Activated T-cell treated with anti-CD3 and anti-CD28 coated beads, Interleukin-2, amount 50 U/mL, for 24 hours (primary cell): ENCODE measurements at places on chromosomes 3 and 15.

GRCh38 chr3:172227340-172228035 lies 188.1 kb downstream of the FNDC3B start:
- H3K36me3 ChIP-seq = peaks cover 38% of the 10 kb centered on the region
- DNase-seq = no peak
- no peaks in the 10 kb centered on the region for H3K27me3 ChIP-seq
- no peak overlapping the region for H3K4me3 ChIP-seq
- no peak overlapping the region for H3K27ac ChIP-seq

GRCh38 chr3:126548556-126549466 lies 9.9 kb downstream of the C3orf22 start:
- DNase-seq = peak; percentile 5
- H3K36me3 ChIP-seq = no peaks in the 10 kb centered on the region
- no peak overlapping the region for H3K27ac ChIP-seq
- H3K4me1 ChIP-seq = no peaks in the 10 kb centered on the region

DNA sequence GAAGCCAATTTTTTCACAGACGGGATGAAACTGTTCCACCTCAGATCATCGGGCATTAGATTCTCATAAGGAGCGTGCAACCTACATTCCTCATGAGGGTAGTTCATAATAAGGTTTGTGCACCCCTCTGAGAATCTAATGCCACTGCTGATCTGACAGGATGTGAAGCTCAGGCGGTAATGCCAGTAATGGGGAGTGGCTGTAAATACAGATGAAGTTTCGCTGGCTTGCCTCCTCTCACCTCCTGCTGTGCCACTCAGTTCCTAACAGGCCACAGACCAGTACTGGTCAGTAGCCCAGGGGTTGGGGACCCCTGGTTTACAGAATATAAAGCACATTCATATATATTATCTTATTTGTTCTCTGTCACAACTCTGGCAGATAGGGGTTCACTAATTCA lies 2.1 kb upstream of the LIMD1 start:
- no peaks in the 10 kb centered on the region for H3K27me3 ChIP-seq
- no peak for DNase-seq
- H3K4me1 ChIP-seq = peaks cover 38% of the 10 kb centered on the region
- H3K4me3 ChIP-seq = no peak overlapping the region
- no peak overlapping the region for H3K27ac ChIP-seq

- H3K27me3 ChIP-seq = no peaks in the 10 kb centered on the region
- peaks cover 73% of the 10 kb centered on the region for H3K36me3 ChIP-seq
- DNase-seq = no peak
- no peak overlapping the region for H3K4me3 ChIP-seq
- H3K27ac ChIP-seq = no peak overlapping the region
Measured at GRCh38 chr15:43429687-43430086, 58.8 kb downstream of the TUBGCP4 start.

GRCh38 chr3:148757238-148758215 lies 59.8 kb downstream of the AGTR1 start:
- H3K27me3 ChIP-seq = no peaks in the 10 kb centered on the region
- H3K4me1 ChIP-seq = no peaks in the 10 kb centered on the region
- no peak overlapping the region for H3K27ac ChIP-seq
- H3K36me3 ChIP-seq = no peaks in the 10 kb centered on the region
- no peak for DNase-seq

DNA sequence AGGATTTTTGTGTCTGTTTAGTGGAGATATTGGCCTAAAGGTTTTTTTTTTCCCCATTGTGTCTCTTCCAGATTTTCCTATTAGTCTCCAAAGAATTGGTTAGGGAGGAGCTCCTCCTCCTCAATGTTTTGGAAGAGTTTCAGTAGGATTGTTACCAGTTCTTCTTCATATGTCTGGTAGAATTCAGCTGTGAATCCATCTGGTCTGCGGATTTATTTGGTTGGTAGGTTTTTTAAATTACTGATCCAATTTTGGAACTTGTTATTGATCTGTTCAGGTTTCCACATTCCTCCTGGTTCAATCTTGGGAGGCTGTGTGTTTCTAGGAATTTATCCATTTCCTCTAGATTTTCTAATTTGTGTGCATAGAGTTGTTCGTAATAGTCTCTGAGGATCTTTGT lies 222.2 kb downstream of the CLSTN2 start:
- H3K4me3 ChIP-seq = no peak overlapping the region
- DNase-seq = no peak

- DNase-seq = no peak
- no peaks in the 10 kb centered on the region for H3K4me1 ChIP-seq
- H3K27ac ChIP-seq = no peak overlapping the region
- no peaks in the 10 kb centered on the region for H3K36me3 ChIP-seq
Measured at GRCh38 chr3:169041677-169042171, 621.8 kb downstream of the MECOM start.

GRCh38 chr3:49026536-49026935 lies 2.7 kb downstream of the IMPDH2 start:
- H3K36me3 ChIP-seq = peaks cover 94% of the 10 kb centered on the region
- peak overlapping the region; percentile 90 for H3K4me3 ChIP-seq
- H3K27ac ChIP-seq = peak overlapping the region; percentile 96
- DNase-seq = no peak

- DNase-seq = no peak
- no peak overlapping the region for H3K27ac ChIP-seq
- H3K4me1 ChIP-seq = no peaks in the 10 kb centered on the region
- H3K4me3 ChIP-seq = no peak overlapping the region
- H3K27me3 ChIP-seq = no peaks in the 10 kb centered on the region
- no peaks in the 10 kb centered on the region for H3K36me3 ChIP-seq
Measured at GRCh38 chr15:51318382-51319150, 19.8 kb downstream of the CYP19A1 start.

- H3K27me3 ChIP-seq = no peaks in the 10 kb centered on the region
- peaks cover 19% of the 10 kb centered on the region for H3K4me1 ChIP-seq
- peak overlapping the region; percentile 55 for H3K27ac ChIP-seq
- no peak for DNase-seq
- peaks cover 22% of the 10 kb centered on the region for H3K36me3 ChIP-seq
- H3K4me3 ChIP-seq = no peak overlapping the region
Measured at GRCh38 chr3:45654397-45654944, 34.7 kb upstream of the SACM1L start.

- H3K36me3 ChIP-seq = no peaks in the 10 kb centered on the region
- H3K27ac ChIP-seq = no peak overlapping the region
- H3K27me3 ChIP-seq = no peaks in the 10 kb centered on the region
Measured at GRCh38 chr3:169602482-169602881, 61.0 kb downstream of the MECOM start.

- H3K27ac ChIP-seq = no peak overlapping the region
- peaks cover 3% of the 10 kb centered on the region for H3K27me3 ChIP-seq
- H3K36me3 ChIP-seq = no peaks in the 10 kb centered on the region
- DNase-seq = no peak
- no peak overlapping the region for H3K4me3 ChIP-seq
Measured at GRCh38 chr3:106403371-106404145, 534.7 kb upstream of the CBLB start.

- H3K27ac ChIP-seq = no peak overlapping the region
- no peaks in the 10 kb centered on the region for H3K4me1 ChIP-seq
- no peaks in the 10 kb centered on the region for H3K36me3 ChIP-seq
- H3K4me3 ChIP-seq = no peak overlapping the region
Measured at GRCh38 chr15:39135989-39136388, 444.9 kb upstream of the THBS1 start.

DNA sequence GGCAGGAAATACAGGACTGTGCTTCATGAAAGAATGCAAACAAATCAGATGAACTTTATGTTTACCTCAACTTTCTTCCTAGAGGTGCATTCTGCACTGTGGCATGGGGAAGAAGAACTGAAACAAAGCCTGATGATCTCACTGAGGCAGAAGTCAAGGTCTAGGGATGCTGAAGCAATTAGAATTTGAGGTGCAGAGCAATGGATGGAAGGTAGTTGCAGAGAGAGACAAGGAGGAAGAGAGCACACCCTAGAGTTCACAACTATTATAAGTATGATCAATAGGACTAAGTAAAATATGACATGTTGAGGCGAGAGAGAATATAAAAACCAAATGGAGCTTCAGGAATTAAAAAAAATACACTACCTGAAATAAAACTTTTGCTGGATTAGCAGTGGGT lies 420.1 kb downstream of the EDEM1 start:
- no peak overlapping the region for H3K4me3 ChIP-seq
- H3K36me3 ChIP-seq = no peaks in the 10 kb centered on the region
- DNase-seq = no peak
- no peaks in the 10 kb centered on the region for H3K27me3 ChIP-seq
- no peak overlapping the region for H3K27ac ChIP-seq
- H3K4me1 ChIP-seq = no peaks in the 10 kb centered on the region

- no peak for DNase-seq
- H3K36me3 ChIP-seq = no peaks in the 10 kb centered on the region
- H3K27ac ChIP-seq = no peak overlapping the region
Measured at GRCh38 chr3:37544869-37545352, 316.8 kb upstream of the CTDSPL start.

GRCh38 chr3:62335196-62335595 lies 38.2 kb downstream of the FEZF2 start:
- no peak overlapping the region for H3K4me3 ChIP-seq
- H3K36me3 ChIP-seq = peaks cover 6% of the 10 kb centered on the region
- no peaks in the 10 kb centered on the region for H3K4me1 ChIP-seq
- no peak overlapping the region for H3K27ac ChIP-seq

- H3K36me3 ChIP-seq = no peaks in the 10 kb centered on the region
- H3K4me3 ChIP-seq = no peak overlapping the region
- H3K4me1 ChIP-seq = peaks cover 16% of the 10 kb centered on the region
- no peaks in the 10 kb centered on the region for H3K27me3 ChIP-seq
- DNase-seq = peak; percentile 38
Measured at GRCh38 chr3:188834349-188834748, 337.4 kb upstream of the TPRG1 start.

- no peaks in the 10 kb centered on the region for H3K36me3 ChIP-seq
- H3K27ac ChIP-seq = no peak overlapping the region
- DNase-seq = no peak
- H3K27me3 ChIP-seq = no peaks in the 10 kb centered on the region
- no peaks in the 10 kb centered on the region for H3K4me1 ChIP-seq
Measured at GRCh38 chr3:134846911-134847317, 51.9 kb downstream of the EPHB1 start.

GRCh38 chr3:25046911-25047771 lies 380.9 kb upstream of the RARB start:
- no peaks in the 10 kb centered on the region for H3K36me3 ChIP-seq
- H3K4me1 ChIP-seq = no peaks in the 10 kb centered on the region
- H3K4me3 ChIP-seq = no peak overlapping the region

GRCh38 chr15:99169769-99170311 lies 65.0 kb downstream of the SYNM start:
- H3K36me3 ChIP-seq = no peaks in the 10 kb centered on the region
- no peak for DNase-seq
- no peak overlapping the region for H3K4me3 ChIP-seq
- H3K27me3 ChIP-seq = no peaks in the 10 kb centered on the region
- H3K27ac ChIP-seq = no peak overlapping the region

DNA sequence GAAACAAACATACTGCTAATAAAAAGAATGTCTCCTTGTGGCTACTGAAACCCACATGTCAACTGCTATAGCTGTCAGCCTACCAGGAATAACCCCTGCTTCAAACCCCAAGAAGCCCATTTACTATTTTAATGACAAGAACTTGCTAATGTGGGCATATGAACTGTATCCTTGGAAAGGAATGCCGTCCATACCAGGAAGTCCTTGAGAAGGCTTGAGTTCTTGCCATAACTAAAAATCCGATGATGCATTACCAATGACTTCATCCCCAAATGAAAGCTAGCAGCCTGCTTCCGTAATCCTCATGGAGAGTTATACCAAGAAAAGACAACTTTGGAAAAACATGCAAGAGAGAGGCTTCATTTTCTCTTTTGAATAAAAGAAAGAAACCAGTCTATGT lies 34.8 kb downstream of the MINDY4B start:
- peaks cover 16% of the 10 kb centered on the region for H3K27me3 ChIP-seq
- no peaks in the 10 kb centered on the region for H3K36me3 ChIP-seq
- no peak for DNase-seq
- H3K27ac ChIP-seq = no peak overlapping the region

DNA sequence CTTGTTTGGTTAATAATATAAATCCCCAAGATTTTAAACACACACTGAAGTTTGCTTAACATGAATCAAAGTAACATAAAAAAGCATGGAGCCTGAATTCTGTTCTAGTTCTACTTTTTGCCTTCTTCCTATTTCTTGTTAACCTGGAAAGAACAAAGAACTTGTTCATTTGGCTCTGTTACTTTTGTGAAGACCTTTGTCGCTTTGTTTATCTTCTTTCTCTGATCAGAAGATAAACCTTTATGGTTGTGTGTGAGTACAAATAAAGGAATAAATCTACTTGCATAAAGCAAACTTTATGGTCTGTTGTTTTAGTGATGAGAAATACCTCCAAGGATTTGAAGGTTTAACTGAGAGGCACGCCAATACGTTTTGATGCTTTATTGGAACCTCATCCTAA lies 210.1 kb upstream of the SATB1 start:
- peaks cover 6% of the 10 kb centered on the region for H3K4me1 ChIP-seq
- no peak overlapping the region for H3K4me3 ChIP-seq
- no peak for DNase-seq
- no peaks in the 10 kb centered on the region for H3K27me3 ChIP-seq
- H3K36me3 ChIP-seq = no peaks in the 10 kb centered on the region
- H3K27ac ChIP-seq = no peak overlapping the region

GRCh38 chr3:105367063-105367405 lies 325 bp downstream of the ALCAM start:
- H3K4me1 ChIP-seq = peaks cover 54% of the 10 kb centered on the region
- peaks cover 21% of the 10 kb centered on the region for H3K36me3 ChIP-seq
- peak overlapping the region; percentile 89 for H3K27ac ChIP-seq

DNA sequence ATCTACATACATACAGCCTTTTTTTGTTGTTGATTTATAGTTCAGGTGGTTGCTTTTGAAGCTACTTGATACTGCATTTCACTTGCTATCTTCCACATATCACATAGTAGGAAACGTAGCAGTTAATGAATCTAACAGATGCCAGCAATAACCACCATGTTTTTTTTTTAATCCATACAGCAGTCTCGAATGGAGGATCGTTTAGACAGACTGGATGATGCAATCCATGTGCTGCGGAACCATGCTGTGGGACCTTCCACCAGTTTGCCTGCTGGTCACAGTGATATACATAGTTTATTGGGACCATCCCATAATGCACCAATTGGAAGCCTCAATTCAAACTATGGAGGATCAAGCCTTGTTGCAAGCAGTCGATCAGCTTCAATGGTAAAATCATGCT lies 123.2 kb upstream of the CGNL1 start:
- H3K27ac ChIP-seq = no peak overlapping the region
- H3K4me1 ChIP-seq = no peaks in the 10 kb centered on the region
- peaks cover 62% of the 10 kb centered on the region for H3K36me3 ChIP-seq
- H3K27me3 ChIP-seq = no peaks in the 10 kb centered on the region
- no peak for DNase-seq
- H3K4me3 ChIP-seq = no peak overlapping the region

DNA sequence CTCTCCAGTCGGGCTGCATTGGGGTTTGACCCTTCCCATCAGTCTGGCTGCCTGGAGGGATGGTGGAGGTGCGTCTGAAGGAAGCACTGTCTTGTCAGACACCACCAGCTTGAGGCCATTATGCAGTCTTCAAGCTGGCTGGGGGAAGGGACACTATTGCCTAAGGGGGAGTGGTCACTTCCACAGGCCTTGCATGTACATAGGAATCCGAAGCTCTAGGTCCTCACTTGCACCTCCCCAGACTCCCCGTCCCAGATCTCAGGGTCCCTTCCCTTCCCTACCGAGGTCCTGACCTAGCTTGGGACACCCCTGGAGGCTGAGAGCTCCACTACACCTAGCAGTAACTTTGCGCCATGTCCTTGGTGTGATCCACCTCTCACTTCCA lies 48.6 kb upstream of the KLF13 start:
- DNase-seq = no peak
- no peaks in the 10 kb centered on the region for H3K36me3 ChIP-seq
- H3K27ac ChIP-seq = no peak overlapping the region
- no peak overlapping the region for H3K4me3 ChIP-seq
- H3K4me1 ChIP-seq = peaks cover 4% of the 10 kb centered on the region

GRCh38 chr3:76586471-76586870 lies 453.4 kb upstream of the ROBO2 start:
- no peaks in the 10 kb centered on the region for H3K4me1 ChIP-seq
- no peak overlapping the region for H3K4me3 ChIP-seq
